ENCODE measurements at places on chromosomes 5 and 9.

DNA sequence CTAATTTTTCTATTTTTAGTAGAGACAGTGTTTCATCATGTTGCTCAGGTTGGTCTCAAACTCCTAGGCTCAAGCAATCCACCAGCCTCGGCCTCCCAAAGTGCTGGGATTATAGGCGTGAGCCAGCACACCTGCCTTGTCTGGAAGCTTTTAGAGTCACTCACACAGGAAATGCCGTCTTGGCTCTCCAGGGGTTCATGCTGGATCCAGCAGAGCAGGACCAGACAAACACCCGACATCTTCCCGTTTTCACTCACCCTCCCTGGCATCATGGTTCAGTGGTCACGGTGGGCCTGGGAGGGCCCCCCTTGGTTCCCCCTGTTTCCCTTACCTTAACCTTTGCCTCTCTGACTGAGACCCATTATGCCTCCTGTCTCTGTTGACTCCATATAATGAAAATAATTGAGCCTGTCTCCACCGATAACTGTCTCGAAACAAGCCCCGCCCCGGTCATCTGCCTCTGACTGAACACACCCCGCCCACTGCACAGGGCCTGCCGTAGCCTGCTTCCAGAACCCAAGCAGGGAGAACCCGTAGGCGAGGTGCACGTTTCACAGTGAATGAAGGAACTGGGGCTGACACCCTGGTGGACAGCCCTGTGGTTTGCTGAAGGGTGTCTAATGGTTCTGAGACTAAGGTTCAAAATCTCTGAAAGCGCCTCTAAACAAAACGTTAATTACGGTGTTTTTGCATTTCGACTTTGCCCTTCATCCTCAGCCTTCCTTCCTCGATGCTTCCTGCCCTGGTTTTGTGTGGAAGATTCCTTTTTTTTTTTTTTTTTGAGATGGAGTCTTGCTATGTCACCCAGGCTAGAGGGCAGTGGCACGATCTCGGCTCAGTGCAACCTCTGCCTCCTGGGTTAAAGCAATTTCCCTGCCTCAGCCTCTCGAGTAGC lies 39.7 kb upstream of the SPRY4 start:
- DNase-seq: no peak

GRCh38 chr9:86639899-86640379 lies 285.7 kb upstream of the TUT7 start:
- DNase-seq: no peak

- DNase-seq: peak; percentile 50
These were observed 63.1 kb downstream of the NACC2 start for GRCh38 chr9:136031741-136032730.

DNA sequence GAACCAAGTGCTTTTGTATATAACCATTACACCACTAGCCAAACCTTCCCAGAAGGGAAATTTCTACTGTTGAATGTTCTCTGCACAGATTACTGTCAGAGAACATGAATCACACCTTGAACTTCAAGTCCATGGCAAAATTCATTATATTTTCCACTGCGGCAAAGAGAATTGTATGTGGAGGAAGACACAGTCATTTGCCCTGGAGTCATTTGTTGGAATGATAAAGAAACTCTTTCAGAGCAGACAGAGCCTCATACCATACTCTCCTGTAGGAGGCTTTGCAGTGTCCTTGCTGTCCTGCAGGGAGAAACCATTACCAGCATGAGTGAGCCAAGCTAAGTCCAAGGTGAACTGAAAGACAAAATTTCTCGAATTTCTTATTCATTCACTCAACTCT lies 369.0 kb downstream of the ARHGEF28 start:
- no peak for DNase-seq

DNA sequence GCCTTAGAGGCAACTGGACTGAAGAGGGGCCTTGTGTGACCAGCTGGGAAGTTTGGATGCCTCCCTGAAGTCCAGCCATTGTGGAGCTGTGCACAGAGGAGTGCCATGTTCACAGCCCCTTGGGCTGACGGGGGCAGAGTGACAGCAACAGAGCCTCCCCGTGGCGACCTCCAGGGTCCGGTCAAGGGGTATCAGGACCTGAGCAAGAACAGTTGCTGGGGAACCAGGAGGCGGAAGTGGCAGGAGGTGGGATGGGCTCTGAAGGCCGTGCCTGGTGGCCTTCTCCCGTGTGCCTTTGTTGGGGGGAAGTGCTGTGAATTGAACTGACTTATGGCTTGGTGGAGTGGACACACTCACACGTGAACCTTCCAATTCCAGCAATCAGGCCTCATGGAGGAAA lies 14.0 kb downstream of the BNIP1 start:
- no peak for DNase-seq

DNA sequence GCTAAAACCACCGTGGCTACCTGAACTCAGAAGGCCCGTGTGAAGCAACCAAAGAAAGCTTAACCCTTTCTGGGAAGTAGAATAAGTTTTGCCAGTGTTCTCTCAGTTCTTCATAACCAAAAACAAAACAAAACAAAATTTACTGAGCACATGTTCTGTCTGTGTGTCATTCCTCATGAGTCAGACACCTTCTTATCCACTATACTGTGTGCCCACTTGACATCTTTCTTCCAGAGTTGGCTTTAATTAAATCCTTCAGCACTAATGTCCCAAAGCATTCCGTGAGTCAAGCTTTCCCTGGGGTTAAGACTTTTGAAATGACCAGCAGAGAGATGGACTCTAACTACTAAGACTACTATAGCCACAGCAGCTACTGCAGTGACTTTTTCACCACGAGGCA lies 61.3 kb downstream of the GLIS3 start:
- DNase-seq: peak; percentile 79
